ENCODE measurements at places on chromosomes 6 and 20. TPM values are rescaled to one million over a fixed set of nuclear protein-coding genes. Genes with fewer than 3 reads are reported as not detected.

Gene TREML2
- not detected for polyA plus RNA-seq

Gene SIRPG
- not detected for polyA plus RNA-seq

Gene AVP
- 0.21 TPM for polyA plus RNA-seq

Gene IL17F
- polyA plus RNA-seq: not detected

Gene LRRC73
- polyA plus RNA-seq: 0.08 TPM

Gene PHF1
- 77.2 TPM for polyA plus RNA-seq

Gene MAVS
- polyA plus RNA-seq: 27.3 TPM

Gene OR2H1
- 0.15 TPM for polyA plus RNA-seq

Gene MEI4
- not detected for polyA plus RNA-seq

DNA sequence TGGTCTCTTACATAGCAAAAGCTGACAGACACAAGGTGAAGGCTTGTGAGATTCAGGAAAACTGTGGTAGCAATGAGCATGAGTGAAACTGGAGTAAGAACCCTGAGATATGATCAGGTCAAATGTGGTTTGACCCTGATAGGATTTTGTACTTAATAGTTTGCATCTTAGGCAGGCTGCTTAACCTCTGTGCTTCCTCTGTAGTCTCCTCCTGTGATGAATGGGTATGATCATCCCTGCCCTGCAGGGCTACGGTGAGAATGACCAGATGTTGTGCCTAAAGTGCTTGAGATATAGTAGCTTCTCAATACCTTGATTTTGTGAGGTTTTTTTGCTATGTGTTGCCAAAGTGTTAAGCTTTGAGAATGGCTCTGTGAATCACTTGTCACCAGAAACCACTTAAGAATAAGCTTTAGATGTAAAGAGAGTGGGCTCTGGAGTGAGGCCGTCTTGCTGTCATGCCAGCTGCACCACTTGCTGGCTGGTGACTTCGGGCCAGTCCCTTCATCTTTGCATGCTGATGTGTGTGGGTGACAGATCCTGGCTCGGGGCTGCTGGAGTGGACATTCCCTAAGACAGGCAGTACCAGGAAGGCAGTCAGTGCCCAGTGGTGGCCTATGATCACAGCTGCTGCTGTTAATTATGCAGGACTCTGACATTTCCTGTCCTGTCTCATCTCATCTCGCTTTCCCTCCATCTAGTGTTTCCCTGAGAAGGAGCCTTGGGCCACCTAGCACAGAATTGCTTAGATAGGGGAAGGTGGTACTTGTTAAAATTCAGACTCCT, 254.7 kb downstream of the NFATC2 start:
- no peak for DNase-seq
- no peaks in the 10 kb centered on the region for H3K36me3 ChIP-seq
- H3K4me1 ChIP-seq: no peaks in the 10 kb centered on the region
- no peak overlapping the region for H3K4me3 ChIP-seq

DNA sequence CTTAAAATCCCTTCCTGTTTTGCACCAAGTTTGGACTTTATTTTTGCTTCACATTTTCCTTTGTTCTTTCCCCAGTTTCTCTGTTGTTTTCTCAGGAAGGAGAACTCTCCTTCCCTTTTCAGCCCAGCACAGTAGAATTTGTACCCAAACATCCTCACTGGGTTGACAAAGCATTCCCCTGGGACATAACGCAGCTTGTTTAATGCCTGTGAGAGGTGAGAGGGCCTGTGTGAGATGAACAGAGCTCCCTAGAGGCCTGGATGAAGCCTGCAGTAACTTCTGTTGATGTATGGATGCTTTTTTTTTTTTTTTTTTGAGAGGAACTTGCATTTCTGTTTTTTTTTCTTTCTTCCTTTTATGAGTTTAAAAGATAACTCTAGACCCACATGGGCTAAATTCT, 104.9 kb upstream of the SLC22A23 start:
- no peak overlapping the region for H3K4me3 ChIP-seq
- H3K4me1 ChIP-seq: peaks cover 10% of the 10 kb centered on the region
- no peak overlapping the region for H3K27ac ChIP-seq
- DNase-seq: peak; percentile 20
- H3K27me3 ChIP-seq: 0 out of 2 replicates have a peak, but pooled peaks cover 2% of the 10 kb centered on the region

DNA sequence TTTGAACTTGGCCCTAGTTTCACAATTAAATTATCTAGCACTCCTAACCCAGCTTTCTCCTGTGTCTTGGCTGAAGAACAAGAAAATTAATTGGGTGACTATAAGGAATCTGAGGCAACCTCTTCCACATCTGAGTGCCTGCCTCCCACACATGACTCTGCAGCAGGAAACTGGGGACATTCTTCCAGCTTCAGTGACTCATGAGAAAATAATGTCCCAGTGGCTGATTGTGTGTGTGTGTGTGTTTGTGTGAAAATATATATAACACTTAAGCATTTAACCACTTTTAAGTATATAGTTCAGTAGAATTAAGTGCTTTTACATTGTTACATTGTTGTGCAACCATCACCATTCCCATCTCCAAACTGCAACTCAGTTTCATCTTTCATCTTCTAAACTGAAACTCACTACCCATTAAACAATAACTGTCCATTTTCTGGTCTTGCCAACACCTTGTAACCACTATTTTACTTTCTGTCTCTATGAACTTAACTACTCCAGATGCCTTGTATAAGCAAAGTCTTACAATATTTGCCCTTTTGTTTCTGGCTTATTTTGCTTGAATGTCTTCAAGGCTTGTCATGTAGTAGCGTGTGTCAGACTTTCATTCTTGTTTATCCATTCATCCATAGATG, 8.7 kb downstream of the TRIM38 start:
- no peaks in the 10 kb centered on the region for H3K27me3 ChIP-seq
- H3K27ac ChIP-seq: no peak overlapping the region
- H3K36me3 ChIP-seq: peaks cover 8% of the 10 kb centered on the region
- no peak overlapping the region for H3K4me3 ChIP-seq

- H3K36me3 ChIP-seq: no peaks in the 10 kb centered on the region
- DNase-seq: no peak
- H3K4me3 ChIP-seq: no peak overlapping the region
- H3K27ac ChIP-seq: no peak overlapping the region
- peaks cover 19% of the 10 kb centered on the region for H3K4me1 ChIP-seq
- no peaks in the 10 kb centered on the region for H3K27me3 ChIP-seq
Observed at GRCh38 chr20:34970193-34970840, 14.6 kb downstream of the MYH7B start.

GRCh38 chr20:23634044-23634801, 3.5 kb downstream of the CST3 start:
- H3K4me1 ChIP-seq: peaks cover 86% of the 10 kb centered on the region
- H3K27ac ChIP-seq: no peak overlapping the region
- H3K4me3 ChIP-seq: no peak overlapping the region
- H3K36me3 ChIP-seq: peaks cover 12% of the 10 kb centered on the region
- no peaks in the 10 kb centered on the region for H3K27me3 ChIP-seq

DNA sequence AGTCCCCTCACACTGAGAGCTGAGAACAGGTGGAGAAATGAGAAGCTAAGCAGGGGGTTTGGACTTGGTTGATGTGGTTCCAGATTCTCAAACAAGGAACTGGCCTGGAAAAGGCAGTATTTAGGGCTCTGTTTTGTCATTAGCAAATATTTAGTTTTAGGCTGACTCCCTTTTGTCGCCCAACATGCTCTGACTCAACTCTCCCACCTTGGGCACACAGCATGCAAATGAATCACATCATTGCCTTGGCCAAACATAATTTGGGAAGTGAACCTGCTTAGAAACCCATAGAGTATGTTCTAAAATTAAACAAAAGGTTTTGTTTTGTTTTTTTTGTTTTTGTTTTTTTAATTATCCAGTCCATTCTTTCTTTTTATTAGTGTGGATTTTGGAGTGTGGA, 9.5 kb upstream of the UQCC2 start:
- 0 out of 3 replicates have a peak, but pooled peaks cover 11% of the 10 kb centered on the region for H3K27me3 ChIP-seq
- H3K36me3 ChIP-seq: no peaks in the 10 kb centered on the region
- H3K4me3 ChIP-seq: no peak overlapping the region
- H3K27ac ChIP-seq: no peak overlapping the region
- DNase-seq: no peak

DNA sequence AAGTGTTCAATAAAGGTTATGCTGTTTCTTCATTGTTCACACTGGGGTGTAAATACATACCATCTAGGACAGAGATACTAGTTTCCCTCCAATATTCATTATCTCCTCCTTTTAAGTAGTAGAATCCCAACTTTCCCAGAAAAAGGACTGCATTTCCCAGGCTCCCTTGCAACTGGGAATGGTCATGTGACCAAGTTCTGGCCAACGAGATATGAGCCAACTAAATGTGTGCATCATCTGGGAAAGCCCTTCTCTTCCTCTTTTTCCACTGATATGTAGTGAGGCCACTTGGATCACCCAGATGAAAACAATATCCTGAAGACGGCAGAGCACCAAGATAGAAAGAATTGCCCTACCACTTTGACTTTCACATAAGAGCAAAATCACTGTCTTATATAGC, 97.9 kb upstream of the PTPRT start:
- no peak overlapping the region for H3K27ac ChIP-seq
- no peaks in the 10 kb centered on the region for H3K27me3 ChIP-seq
- no peak for DNase-seq
- H3K4me1 ChIP-seq: no peaks in the 10 kb centered on the region
- no peak overlapping the region for H3K4me3 ChIP-seq

DNA sequence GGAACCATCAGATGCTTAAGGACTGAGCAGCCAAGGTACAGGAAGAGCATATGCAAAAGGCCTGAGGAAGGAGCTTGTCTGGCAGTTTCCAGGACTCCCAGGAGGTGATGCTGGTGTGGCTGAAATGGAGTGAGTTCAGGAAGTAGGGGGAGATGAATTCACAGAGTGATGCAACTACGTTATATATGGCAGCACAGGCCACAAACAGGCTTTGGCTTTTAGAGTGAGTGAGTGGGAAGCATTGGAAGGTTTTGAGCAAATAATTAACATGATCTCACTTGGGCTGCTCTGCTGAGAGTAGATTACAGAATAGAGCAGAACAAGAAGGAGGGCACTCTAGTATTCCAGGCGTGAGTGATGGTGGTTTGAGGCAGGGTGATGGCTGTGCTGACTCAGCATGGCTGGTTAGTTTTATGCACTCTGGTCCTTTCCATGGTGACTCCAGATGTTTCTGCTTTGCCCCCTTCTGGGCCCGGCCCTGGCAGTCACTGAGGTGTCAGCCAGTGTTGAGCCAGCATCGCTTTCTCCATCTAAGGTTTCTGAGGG, 6.5 kb downstream of the BTN2A2 start:
- no peak overlapping the region for H3K27ac ChIP-seq
- peaks cover 13% of the 10 kb centered on the region for H3K36me3 ChIP-seq
- no peak overlapping the region for H3K4me3 ChIP-seq
- H3K4me1 ChIP-seq: peaks cover 22% of the 10 kb centered on the region
- no peak for DNase-seq

DNA sequence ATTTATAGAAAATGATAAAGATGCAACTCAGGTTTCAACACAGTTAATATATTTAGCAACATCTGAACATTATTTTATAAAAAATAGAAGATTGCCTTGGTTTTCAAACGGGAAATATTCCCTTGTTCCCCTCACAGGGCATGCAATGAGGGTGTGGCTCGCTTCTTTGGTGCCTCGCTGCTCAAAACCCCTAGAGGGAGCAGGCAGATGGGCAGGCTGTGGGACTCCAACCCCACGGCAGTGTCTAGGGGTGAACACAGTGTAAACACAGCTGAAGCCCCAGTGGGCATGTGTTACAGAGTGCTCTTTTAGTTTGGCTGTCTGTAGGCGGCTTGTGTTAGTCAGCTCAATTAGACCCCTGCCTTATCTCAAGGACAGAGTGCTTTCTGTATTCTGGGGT, 560.8 kb upstream of the IMPG1 start:
- H3K4me3 ChIP-seq: no peak overlapping the region
- H3K27me3 ChIP-seq: no peaks in the 10 kb centered on the region
- no peaks in the 10 kb centered on the region for H3K36me3 ChIP-seq
- no peak for DNase-seq

GRCh38 chr6:99802396-99803031, 191.5 kb downstream of the MCHR2 start:
- H3K27ac ChIP-seq: no peak overlapping the region
- no peaks in the 10 kb centered on the region for H3K36me3 ChIP-seq
- H3K4me1 ChIP-seq: no peaks in the 10 kb centered on the region
- DNase-seq: no peak

DNA sequence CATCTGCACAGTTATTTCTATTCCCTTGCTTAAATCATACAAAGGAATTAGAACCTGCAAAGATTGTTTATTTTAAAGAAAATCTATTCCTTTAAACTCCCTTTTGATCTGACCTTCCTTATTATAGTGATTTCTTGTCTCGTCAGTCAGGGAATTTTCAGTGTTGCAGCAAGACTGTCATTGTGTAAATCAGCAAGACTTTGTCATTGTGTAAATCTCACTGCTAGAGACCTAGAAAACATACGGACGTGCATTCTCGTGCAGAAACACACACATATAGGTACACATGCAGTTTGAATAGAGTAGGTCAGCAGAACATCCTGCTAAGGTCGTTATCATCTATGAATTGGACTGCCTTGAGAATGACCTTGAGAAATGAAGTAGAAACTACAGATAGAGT, 6.2 kb upstream of the SGK1 start:
- no peak for DNase-seq
- no peaks in the 10 kb centered on the region for H3K27me3 ChIP-seq
- no peaks in the 10 kb centered on the region for H3K36me3 ChIP-seq

GRCh38 chr6:34834789-34835518, 43.1 kb downstream of the BLTP3A start:
- no peak for DNase-seq
- H3K36me3 ChIP-seq: peaks cover 32% of the 10 kb centered on the region
- H3K4me1 ChIP-seq: no peaks in the 10 kb centered on the region

- H3K27ac ChIP-seq: no peak overlapping the region
- no peaks in the 10 kb centered on the region for H3K27me3 ChIP-seq
- no peaks in the 10 kb centered on the region for H3K4me1 ChIP-seq
- H3K4me3 ChIP-seq: no peak overlapping the region
Observed at GRCh38 chr6:146336191-146336590, 207.4 kb upstream of the RAB32 start.

- H3K4me3 ChIP-seq: no peak overlapping the region
- DNase-seq: no peak
- H3K27ac ChIP-seq: no peak overlapping the region
- no peaks in the 10 kb centered on the region for H3K27me3 ChIP-seq
Observed at GRCh38 chr6:69019832-69020231, 384.8 kb downstream of the ADGRB3 start.

- no peaks in the 10 kb centered on the region for H3K4me1 ChIP-seq
- no peak for DNase-seq
- no peak overlapping the region for H3K27ac ChIP-seq
- H3K36me3 ChIP-seq: no peaks in the 10 kb centered on the region
- H3K27me3 ChIP-seq: peaks cover 1% of the 10 kb centered on the region
- H3K4me3 ChIP-seq: no peak overlapping the region
Observed at GRCh38 chr6:99254616-99255550, 94.6 kb downstream of the FAXC start.

DNA sequence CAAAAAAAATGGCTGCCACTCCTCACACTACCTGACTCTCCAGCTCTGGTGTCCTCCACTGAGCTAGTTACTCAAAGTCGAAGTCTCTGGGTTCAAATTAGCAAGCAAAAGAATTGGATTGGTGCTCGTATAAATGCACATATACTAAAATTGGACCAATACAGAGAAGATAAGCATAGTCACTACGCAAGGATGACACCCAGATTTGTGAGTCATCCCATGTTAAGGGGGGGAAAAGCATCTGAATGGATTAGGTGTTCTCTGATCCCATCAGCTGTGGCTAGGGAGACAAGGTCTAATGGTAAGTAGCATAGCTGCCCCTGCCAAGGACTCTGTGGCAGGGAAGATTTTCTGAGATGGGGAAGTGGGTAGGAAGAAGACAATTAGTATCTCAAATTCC, 18.3 kb upstream of the AMD1 start:
- H3K36me3 ChIP-seq: no peaks in the 10 kb centered on the region
- H3K27ac ChIP-seq: no peak overlapping the region
- no peak for DNase-seq
- H3K4me1 ChIP-seq: peaks cover 12% of the 10 kb centered on the region

- H3K27me3 ChIP-seq: peaks cover 18% of the 10 kb centered on the region
- no peak for DNase-seq
- H3K36me3 ChIP-seq: no peaks in the 10 kb centered on the region
- H3K27ac ChIP-seq: no peak overlapping the region
- no peaks in the 10 kb centered on the region for H3K4me1 ChIP-seq
- H3K4me3 ChIP-seq: no peak overlapping the region
Observed at GRCh38 chr20:1674990-1675780, 17.6 kb upstream of the SIRPG start.
